Left ventricle myocardium inferior (tissue), 1 donor: ENCODE measurements at places on chromosomes 7 and 10.

- H3K4me3 ChIP-seq = no peak overlapping the region
- H3K27ac ChIP-seq = no peak overlapping the region
- no peak for DNase-seq
- no peaks in the 10 kb centered on the region for H3K4me1 ChIP-seq
Observed at GRCh38 chr10:34884272-34884952, 69.3 kb upstream of the PARD3 start.

GRCh38 chr7:50214126-50214670, 90.3 kb upstream of the IKZF1 start:
- peaks cover 62% of the 10 kb centered on the region for H3K27me3 ChIP-seq
- H3K4me1 ChIP-seq = no peaks in the 10 kb centered on the region
- H3K4me3 ChIP-seq = no peak overlapping the region
- H3K27ac ChIP-seq = no peak overlapping the region
- no peaks in the 10 kb centered on the region for H3K36me3 ChIP-seq
- no peak for DNase-seq

DNA sequence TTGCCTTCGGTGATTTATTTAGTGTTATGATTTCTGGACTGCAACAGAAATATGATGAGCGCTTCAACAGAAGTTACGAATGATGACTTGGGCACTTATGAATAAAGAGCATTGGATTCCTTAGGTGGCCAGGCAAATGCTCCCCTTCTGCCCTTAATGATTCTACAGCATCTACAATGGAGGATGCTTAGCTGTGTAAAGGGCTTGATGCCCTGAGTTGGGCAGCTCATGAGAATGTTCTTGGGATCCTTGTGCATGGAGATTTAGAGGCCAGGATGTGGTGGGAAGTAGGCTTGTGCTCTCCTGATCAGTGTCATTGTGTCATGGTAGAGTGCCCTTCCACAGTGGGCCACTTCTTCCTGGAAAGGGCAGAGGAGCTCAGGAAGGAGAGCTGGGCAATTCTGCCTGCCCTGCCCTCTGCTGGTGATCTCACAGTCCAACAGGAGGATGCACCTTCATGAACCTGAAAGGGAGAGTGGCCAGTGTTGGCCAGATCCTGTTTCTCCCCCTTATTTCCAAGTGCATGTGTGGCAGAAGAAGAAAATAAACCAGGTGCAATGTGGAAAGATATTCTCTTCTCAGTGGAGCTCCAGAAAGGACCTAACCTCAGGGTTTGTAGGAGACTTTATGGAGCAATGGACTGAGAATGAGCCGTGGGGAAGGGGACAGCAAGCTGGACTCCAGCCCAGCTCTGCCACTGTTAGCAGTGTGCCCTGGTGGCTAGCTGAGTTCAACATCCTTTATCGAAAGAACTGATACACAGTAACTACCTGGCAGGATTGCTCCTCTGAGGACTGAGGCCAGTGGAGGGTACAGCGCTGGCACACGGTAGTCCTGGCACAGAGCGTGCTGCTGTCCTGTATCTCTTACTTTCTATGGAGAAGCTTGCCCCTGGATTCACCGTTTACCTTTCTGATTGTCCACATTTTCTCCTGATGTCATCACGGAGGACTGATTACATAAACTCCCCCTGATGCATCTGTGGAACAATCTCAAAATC, 182.9 kb downstream of the BMPER start:
- no peak overlapping the region for H3K27ac ChIP-seq
- no peak for DNase-seq
- H3K4me3 ChIP-seq = no peak overlapping the region

DNA sequence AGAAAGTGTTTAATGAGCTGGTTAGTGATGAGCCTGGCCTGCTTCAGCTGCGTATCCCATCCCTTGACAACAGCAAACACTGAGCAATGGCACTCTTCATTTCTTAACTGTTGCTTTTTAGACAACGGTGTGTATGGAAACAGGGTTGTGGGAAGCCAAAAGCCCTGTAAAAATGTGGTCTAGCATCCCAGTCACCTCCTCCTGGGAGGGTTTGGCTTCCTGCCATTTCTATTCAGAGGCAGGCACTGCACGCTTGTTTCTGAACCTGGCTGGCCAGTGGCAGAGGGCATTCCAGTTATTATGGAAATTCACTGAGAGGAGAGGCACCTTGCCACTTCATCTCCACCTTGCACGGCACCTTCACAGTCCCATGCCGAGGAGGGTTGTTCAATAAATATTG, 123.0 kb upstream of the ADARB2 start:
- no peaks in the 10 kb centered on the region for H3K4me1 ChIP-seq
- H3K27me3 ChIP-seq = peaks cover 6% of the 10 kb centered on the region
- H3K36me3 ChIP-seq = no peaks in the 10 kb centered on the region
- DNase-seq = no peak
- no peak overlapping the region for H3K27ac ChIP-seq
- H3K4me3 ChIP-seq = no peak overlapping the region

- no peak overlapping the region for H3K27ac ChIP-seq
- no peaks in the 10 kb centered on the region for H3K36me3 ChIP-seq
- no peak for DNase-seq
- peaks cover 85% of the 10 kb centered on the region for H3K27me3 ChIP-seq
- no peak overlapping the region for H3K4me3 ChIP-seq
- no peaks in the 10 kb centered on the region for H3K4me1 ChIP-seq
Observed at GRCh38 chr10:6654571-6654970, 74.5 kb upstream of the PRKCQ start.
